ENCODE measurements at places on chromosomes 6 and 20.

GRCh38 chr20:18541741-18542140, 25.5 kb upstream of the SMIM26 start:
- no peak for DNase-seq

GRCh38 chr6:142653710-142654420, 291.1 kb downstream of the HIVEP2 start:
- no peak for DNase-seq

DNA sequence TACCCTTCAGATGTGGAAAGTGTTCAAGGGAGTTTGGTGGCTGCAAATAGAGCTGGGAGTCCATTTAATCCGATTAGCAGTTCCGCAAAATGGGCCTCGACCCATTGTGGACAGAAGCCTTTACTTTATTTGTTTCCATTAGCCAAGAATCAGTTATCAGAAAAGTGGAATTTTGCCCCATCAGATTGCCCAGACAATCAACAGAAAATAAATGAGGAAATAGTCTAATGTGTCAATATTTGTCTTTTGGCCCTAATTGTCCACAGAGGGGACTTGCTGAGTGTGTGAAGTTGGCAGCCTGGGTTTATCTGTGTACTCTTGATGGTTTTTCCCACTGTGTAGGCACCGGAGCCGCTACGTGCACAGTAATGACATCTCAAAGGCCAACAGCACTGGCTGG, 134.3 kb downstream of the LINC00237 start:
- DNase-seq, result no peak

DNA sequence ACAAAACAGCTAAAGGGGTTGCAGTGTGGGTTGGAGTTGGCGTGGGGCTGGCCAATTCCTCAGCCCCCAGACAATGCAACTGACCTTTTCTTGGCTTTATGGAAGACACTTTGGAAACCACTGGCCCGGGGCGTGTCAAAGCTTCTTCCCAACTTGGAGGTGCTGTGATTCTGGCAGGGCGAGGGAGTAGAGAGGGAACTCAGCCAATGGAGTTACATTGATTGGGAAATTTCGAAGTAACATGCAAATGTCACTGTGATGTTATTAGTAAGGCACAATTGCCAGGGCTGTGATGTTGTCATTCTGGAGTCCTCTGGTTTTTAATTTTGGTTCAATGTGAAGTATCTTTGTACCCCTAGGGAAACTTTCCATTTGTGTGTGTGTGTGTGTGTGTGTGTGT, 41.5 kb upstream of the EPB41L1 start:
- no peak for DNase-seq

GRCh38 chr6:106539936-106540335, 89.4 kb downstream of the RTN4IP1 start:
- DNase-seq, result no peak

DNA sequence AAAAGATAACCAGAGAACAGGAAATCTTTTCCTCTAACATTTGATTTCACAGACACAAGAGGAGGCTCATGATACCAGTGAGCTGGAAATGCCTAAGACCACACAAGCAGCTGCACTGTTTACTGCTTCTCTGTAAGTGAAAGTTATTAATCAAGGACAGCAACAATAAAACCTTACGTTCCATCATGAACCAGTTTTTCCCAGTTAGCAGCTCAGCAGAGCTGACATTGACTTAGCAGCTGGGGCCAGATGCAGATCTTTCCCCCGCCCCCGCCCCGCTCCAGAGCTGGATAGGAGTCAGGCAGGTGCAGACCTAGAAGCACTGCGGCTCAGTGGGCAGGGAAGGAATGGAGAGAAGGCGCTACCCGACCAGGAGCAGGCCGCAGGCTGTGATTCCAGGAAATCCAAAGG, 275.2 kb downstream of the GMDS start:
- DNase-seq, result no peak

DNA sequence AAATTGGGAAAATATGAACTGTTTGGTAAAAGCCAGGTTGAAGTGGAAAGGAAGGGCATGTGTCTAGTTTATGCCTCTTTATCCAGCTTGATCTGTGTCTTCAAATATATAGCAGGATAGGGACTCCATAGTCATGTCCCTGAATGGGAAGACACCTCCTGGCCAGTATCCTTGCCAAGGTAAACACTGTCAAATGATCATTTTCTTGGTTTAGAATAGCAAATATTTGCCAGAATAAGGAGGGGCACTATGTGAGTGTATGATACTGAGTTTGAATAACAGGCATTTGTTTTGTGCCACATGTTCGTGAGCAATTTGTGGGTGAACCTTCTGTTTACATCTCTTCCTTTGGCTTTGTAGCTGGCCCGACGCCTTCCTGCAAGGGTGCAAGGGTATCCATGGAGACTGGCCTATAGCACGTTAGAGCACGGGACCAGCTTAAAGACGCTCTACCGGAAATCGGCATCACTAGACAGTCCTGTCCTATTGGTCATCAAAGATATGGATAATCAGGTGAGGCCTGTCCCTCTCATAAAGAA, 34.2 kb upstream of the HINT3 start:
- DNase-seq, result no peak

DNA sequence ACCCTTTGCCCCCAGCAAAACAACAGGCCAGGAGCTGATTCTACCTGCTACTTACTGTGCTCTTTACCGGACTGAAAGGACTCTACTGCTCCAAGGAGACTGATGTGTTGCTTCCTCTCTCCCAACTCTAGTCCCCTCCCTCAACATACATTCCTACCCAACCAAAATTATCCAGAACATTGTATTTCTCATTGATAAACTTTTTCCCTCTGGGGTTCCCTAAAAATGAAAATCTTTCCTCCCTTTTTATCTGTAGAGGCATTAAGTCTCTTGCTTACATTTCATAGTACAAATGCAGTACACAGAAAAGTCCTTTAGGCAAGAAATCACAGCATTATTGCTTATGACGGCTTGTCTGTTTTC, 940 bp upstream of the HS3ST5 start:
- no peak for DNase-seq

GRCh38 chr20:5397393-5397792, 80.6 kb upstream of the PROKR2 start:
- no peak for DNase-seq

GRCh38 chr6:168683621-168684020, 242.6 kb downstream of the SMOC2 start:
- DNase-seq, result no peak
